KBM-7 (cell line): ENCODE measurements at places on chromosomes 3 and 15.

- DNase-seq, result no peak
Observed at GRCh38 chr15:73298522-73299245, 70.1 kb downstream of the HCN4 start.

DNA sequence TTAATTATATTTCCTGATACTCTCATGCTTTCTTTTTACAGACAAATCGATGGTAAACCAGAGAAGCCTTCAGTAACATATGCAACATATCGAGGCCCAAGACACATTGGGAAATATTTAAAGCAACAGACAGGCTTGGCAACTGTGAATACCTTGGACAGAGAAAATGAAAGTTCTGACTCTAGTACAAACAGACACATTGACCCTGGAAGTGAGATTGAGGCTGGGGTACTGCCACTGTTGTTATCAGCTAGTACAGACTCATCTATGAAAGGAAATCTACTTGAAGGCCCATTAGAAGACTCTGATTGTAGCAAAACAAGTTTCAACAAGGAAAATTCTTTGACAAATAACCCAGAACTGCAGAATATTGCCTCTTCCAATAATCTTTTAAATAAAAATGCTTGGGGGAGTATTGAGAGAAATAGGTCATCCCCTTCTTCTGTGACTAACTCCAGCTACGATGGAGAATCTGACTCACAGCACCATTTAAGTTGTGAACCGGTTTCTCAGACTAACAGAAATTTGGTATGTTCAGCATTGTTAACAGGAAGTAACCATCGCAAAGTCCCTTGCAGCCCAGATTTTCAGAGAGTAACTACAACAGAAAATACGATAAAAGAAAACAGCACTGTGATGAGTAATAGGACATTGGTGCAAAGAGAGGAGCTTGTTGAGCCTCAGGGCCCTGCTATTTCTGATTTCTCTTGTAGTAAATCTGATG is 50.2 kb downstream of the CRYBG3 start:
- no peak for DNase-seq

DNA sequence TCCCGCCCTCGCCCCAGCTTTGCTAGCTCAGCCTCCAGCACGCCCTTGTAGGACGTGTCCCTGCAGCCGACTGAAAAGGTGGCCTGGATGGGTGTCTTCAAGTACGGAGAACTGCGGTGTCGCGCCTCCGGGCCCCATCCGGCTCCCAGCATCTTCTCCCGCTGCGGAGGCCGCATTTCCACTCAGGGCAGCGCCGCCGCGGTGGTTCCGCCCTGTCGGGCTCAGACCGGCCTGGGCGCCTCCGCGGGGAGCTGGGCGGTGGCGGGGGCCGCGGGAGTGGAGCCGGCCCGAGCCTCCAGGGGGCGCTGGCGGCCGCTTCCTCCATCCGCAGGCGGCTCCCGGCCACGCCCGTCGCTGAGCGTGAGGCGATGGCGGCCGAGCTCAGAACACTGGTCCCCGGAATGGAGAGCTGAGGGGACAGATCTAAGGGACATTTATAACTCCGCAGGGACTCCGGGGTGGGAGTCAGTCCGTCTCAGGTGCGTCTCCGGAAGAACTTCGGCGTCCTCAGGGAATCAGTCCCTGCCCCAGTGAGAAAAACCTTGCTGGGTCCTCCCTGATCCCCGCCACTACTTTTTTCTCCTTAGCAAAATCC is 13.6 kb upstream of the SMCO1 start:
- peak; percentile 92 for DNase-seq

- no peak for DNase-seq
Observed at GRCh38 chr3:66620296-66620695, 119.5 kb upstream of the LRIG1 start.

GRCh38 chr3:52704611-52705437 is 767 bp downstream of the GLT8D1 start:
- peak; percentile 50 for DNase-seq

DNA sequence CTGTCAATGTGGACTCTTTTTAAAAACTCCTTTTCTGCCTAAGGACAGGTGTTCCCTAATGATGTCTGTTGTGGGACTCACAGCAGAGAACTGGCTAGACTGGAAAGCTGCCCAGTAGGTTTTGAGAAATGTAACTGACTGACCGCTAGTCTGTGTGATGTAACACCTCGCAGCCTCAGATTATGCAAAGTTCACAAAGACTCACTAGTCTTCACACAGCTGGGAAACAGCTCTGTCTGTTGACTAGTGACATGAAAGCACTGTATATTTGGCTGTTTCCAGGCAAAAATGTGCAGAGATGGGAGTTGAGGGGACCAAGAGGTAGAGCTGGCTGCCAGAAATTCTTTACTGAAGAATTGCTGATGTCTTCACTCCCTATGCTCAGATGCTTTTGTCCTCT is 10.3 kb downstream of the PDZRN3 start:
- no peak for DNase-seq

DNA sequence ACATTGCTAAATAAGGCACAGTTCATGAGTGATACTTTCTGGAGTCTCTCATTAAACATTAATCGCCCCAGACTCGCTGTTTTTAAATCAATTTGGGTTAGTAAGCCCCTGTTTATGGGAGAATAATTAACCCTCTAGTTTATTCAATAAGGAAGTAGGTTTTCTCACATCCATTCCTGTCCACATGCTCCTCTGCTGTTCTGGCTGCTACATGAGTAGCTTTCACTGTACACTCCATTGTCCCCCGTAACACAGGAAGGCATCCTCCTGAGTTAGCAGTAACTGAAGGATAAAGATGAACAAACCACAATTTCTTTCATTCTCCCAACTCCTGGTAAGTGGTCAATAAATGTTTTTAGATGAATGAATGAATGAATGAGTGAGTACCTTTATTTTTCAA is 378.5 kb downstream of the DIPK2A start:
- DNase-seq, result no peak

DNA sequence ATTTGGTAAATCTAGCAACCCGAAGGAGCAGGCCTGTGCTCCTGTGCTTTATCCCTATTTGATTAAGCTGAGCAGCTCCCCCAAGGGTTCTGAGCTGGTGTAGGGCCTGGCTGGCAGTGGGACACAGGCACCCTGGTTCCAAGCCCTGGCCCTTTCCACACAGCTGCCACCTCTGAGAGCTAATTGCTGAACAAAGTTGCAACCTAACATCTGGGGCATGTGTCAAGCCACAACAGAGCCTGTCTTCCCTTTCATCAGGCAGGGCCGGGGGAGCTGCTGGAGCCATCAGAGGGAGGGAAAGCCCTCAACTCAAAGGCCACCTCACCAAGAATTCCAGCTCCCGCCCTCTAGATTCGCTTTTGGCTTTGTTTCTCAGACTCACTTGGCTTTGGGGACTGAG is 17.1 kb upstream of the MRPS22 start:
- DNase-seq, result no peak
